ENCODE measurements at places on chromosomes 3 and 15.

DNA sequence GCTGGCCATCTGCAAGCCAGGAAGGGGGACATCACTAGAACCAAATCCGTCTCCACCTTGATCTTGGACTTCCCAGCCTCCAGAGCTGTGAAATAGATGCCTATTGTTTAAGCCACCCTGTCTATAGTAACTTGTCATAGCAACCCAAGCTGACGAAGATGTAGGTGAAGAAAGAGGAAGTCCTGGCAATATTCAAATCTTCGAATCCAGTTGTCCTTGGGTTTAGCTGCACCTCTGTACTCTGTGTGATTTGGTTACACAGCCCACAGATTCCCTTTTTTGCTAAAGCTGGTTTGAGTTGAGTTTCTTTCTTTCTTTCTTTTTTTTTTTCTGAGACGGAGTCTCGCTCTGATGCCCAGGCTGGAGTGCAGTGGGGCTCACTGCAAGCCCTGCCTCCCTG is 68.0 kb upstream of the XCR1 start:
- DNase-seq, result no peak

DNA sequence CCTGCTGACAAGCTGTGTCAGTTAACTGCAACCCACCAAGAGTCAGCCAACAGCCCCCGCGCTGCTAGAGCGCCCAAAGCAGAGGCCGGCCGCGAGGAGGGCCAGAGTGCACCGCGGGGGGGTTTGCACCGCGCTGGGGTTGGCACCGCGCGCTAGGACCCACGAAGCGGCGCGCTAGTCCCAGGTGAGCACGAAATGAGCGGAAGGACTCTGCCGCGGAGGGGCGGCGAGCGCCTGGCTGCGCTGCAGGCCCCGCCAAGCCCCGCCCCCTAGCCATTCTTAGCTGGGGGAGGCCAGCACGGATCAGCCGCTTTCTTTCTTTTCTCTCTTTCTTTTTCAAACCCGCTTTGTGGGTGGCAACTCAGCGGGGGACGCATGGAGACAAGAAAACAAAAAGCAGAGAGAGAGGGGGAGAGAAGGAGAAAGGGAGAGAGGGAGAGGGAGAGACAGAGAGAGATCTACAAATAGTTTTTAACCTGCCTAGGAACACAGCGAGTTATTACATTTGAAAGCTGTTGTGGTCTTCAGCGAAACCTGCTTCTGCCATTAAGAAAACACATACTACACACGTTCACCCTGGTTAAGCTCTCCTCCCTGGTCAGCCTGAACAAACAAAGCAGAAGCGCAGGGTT is 6.9 kb upstream of the FOXB1 start:
- DNase-seq, result no peak

- DNase-seq, result no peak
Observed at GRCh38 chr3:133701435-133702358, 40.0 kb upstream of the TOPBP1 start.

DNA sequence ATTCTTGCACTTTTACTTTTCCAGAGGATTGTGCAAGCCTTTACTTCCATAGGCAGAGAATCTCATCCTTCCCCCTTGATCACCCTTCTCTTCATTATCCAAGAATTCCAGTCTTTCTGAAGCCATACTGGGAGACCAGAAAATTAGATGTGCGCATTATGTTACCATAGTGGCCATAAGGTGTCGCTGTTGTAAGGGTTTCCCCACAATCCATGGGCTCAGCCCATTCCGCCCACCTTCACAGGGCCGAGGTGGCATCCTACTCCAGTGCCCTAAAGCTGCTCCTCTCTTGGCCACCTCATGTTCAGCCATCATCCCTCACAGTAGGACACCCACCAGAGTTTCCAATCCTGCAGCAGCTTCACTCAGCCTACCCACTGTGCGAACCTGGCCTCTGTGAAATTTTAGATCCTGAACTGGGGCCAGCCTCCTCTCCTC is 35.0 kb downstream of the CTSH start:
- DNase-seq, result peak; percentile 52

GRCh38 chr3:194287977-194288706 is 63.0 kb downstream of the CPN2 start:
- no peak for DNase-seq

DNA sequence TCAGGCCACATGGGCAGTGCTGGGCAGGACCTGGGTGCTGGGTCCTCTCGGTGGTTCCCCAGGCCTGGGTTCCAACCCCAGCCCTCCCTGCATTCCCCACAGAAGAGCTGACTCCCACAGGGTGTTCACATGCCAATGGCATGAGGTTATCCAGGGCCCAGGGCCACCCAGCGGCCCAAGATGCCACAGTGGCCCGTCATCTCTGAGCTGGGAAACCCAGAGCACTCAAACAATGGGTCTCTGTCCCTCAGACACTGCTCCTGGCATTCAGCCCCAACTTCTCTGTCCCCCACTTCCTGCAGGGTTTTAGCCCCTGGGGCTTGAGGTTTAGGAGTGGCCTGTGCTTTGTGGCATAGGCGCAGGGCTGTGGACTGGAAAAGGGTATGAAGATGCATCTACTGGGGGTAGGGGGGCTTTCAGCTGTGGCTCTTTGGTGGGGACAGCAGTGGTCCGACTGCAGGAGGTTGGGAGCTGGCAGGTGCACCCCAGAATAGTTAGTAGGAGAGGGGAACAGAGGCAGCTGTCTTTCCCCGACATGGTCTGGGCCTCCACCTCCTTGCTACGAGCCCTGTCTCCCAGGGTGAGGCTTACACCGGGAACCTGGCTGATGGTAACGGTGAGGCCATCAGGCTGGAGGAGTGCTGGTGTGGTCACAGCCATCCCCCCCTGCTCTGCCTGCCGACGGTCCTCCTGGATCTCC is 1.7 kb downstream of the CCDC9B start:
- DNase-seq, result no peak

- DNase-seq, result no peak
Observed at GRCh38 chr3:83849106-83849730, 1109.6 kb upstream of the CADM2 start.

GRCh38 chr3:171058058-171058457 is 31.5 kb upstream of the SLC2A2 start:
- no peak for DNase-seq

DNA sequence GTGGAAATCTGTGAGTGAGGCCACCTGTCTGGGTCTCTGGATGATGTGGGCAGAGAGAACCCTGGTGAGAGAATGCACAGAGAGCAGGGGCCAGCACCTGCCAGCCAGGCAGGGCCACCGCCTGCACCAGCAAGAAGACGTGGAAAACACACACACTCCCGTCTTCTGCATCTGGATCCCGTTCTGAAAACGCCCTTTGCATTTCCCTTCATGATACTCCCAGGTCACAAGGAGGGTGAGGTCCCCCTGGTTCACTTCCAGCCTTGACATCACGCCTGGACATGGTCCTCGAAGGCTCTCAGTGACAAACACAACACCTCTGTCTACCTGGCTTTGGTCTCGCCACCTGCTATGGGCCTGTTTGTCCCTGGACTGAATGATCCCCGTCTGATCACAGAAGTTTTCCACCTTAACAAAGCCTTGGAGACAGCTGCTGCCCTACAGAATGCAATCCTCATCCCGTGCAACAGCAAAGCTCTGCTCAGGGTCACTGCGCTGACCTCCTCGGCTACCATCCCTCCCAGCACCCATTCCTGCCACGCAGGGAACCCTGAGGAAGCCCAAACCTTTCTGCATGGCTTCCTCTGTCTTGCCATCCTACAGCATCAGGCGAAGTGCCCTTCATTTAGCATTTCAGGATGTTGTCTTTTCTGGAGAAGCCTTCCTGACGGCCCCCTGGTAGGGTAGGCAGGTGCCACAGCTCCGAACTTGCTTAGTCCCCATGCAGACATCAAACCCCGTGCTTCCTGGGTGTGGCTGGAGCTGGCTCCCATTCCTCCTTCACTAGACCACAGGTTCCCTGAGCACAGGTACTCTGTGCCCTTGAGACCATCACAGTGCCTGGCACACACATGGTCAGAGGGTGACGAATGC is 122.5 kb downstream of the ATP10A start:
- no peak for DNase-seq
